Muscle of arm (tissue), 14 donors: ENCODE measurements at places on chromosomes 7 and 10. TPM values are rescaled to one million over a fixed set of nuclear protein-coding genes. Genes with fewer than 3 reads are reported as not detected.

DNAJB9 gene
- polyA plus RNA-seq = 10.3 TPM

ELN gene
- 83.1 TPM for polyA plus RNA-seq

PRSS37 gene
- polyA plus RNA-seq = not detected

MYO3A gene
- 0.99 TPM for polyA plus RNA-seq

OR2A12 gene
- not detected for polyA plus RNA-seq

CRHR2 gene
- polyA plus RNA-seq = 3.2 TPM

DNA sequence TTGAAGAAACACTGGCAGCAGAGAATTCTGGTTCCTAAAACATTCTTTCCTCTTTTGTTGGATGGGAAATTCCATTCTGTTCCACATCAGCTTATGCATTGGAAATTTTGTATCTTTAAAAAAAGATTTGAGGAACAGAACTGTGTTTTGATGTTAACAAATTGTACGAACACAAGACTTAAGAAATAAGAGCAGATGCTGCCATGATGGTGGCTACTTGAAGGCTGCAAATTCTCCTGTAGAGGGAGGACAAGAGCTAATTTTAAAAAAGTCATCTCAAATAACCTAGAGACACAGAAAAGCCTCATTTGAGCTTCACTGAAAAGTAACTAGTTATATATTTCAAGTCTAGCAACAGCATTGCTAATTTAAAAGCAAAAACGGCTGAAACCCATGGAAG is 29.8 kb downstream of the NDUFB2 start:
- DNase-seq = no peak

- no peak for DNase-seq
Observed at GRCh38 chr7:140914083-140914482, 10.6 kb downstream of the BRAF start.

DNA sequence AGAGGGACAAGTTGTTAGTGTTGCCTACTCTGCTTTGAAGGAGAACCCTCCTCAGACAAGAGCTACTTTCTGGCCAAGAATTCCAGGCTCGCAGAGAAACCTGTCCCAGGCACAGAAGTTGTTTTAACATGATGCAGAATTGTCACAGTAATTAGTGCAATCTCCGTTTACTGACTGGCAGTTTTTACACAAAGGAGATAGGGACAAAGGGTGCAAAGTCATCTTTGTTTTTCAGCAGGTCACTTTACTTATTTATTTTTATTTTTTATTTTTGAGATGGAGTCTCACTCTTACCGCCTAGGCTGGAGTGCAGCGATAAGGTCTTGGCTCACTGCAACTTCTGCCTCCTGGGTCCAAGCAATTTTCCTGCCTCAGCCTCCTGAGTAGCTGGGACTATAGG is 12.3 kb downstream of the TCF7L2 start:
- DNase-seq = no peak

DNA sequence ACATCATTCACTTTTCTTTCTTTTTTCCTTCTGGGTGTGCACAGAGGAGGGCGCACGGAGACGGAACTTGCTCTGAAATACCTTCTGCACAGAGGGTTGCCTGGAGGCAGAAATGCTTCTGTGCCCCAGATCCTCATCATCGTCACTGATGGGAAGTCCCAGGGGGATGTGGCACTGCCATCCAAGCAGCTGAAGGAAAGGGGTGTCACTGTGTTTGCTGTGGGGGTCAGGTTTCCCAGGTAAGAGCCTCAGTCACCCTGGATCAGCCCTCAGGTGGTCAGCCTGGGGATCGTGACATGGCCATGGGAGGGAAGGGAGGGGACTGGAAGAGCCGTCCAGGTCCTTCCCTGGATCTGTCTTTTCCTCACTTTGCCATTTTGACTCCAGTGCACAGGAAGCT is 33.6 kb downstream of the VWA2 start:
- DNase-seq = no peak

DNA sequence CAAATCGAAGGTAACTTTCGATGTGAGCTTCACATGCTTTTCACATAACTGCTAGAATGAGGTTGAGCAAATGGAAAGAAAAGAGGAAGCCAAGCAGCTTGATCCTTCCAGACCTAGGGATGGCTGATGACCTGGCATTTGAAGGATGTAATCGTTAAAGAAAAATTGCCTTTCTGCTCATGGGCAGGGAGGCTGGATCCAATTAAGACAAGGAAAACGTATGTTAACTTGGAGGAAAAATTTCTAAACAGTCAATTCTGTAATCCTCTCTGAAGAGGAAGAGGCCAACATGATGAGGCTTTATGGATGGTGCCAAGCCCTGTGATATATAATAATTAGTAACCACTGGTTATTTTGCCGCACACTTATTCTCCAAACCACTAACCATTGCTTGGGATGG is 12.5 kb downstream of the GRK5 start:
- no peak for DNase-seq

DNA sequence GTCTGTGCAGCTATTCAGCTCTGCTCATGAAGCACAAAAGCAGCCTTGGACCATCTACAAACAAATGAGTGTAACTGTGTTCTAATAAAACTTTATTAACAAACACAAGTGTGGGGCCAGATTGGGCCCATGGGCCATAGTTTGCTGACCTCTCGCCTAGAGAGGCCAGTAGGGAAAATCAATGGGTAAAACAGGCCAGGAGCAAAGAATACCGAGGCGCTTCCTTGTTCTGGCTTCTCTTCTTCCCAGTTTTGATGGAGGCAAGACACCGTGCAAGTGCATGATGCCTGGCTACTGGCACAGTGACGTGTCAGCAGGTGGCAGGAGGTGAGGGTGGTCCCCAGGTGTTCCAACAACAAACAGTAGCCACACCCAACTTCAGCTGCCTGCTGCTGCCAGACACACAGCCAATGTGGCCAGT is 94.3 kb upstream of the SDK1 start:
- no peak for DNase-seq

- no peak for DNase-seq
Observed at GRCh38 chr10:88889559-88890337, 9.7 kb downstream of the STAMBPL1 start.

GRCh38 chr7:78542541-78542940 is 744.0 kb downstream of the PHTF2 start:
- no peak for DNase-seq

DNA sequence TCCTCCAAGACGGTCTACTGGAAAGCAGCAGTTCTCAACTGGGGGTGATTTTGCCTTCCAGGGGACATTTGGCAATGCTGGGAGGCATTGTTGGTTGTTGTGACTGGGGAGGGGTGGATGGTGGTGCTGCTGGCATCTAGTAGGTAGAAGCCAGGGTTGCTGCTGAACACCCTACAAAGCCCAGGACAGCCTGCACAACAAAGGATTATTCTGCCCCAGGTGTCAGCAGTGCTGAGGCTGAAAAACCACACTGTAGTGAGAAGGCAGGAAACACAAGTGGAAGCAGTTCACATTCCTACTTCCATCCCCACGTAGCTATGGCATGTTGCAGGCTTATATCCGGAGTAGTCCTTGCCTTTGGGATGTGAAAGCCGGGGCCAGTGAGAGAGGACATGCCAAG is 86.9 kb downstream of the AOAH start:
- no peak for DNase-seq

- DNase-seq = no peak
Observed at GRCh38 chr7:14630048-14630447, 272.5 kb downstream of the DGKB start.

DNA sequence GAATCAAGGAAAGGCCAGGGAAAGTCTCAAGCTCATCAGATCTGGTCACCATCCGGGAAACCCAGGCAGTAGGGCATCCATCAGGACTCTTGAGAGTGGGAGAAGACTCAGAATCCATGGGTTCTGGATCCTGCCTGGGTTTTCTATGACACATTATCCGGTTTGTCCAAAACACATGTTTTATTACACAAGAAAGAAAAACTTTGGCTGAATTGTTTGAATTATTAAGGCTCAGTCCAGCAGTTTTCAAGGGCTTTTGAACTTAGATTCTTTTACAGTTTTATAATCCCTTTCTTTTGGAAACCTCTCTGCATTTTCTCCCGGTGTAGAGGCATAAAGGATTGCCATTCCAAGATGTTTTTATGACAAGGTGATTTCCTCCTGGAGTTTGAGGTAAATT is 528.5 kb upstream of the MGMT start:
- DNase-seq = no peak

GRCh38 chr7:128591705-128592104 is 80.4 kb upstream of the GARIN1A start:
- no peak for DNase-seq

DNA sequence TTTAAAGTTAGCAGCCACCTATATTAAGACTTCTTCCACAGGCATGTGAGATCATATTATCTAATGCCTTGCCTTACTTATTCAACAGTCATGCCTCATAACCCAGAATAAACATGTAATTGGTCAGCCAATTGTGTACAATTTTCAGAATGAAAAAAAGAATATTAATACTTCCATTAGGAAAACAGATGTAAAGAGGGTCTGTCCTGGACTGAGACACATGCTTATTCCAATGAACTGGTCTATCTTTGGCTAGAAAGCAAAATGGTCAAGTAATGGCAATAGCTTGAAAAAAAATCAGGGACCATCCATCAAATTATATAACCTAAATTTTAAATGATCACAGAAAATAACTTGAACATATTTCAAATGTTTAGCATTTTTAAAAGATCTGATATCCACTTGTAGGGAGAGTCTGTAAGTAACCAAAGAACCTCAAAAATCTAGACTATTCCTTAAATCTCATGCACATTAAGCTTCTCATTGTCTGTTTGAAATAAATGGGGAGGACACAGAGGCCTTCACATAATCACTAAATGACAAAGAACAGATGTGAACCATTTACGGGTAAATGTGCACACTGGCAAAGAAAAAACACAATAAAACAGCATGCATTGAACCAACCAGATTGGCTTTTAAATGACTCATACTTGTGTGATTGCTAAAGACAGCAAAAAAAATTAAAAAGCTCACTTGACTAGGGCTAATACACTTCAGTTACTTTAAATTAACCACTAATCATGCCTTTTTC is 568.8 kb upstream of the PCDH15 start:
- no peak for DNase-seq

GRCh38 chr7:33191340-33191739 is 62.0 kb downstream of the BBS9 start:
- no peak for DNase-seq

GRCh38 chr10:125482108-125482507 is 200.9 kb downstream of the TEX36 start:
- DNase-seq = no peak

DNA sequence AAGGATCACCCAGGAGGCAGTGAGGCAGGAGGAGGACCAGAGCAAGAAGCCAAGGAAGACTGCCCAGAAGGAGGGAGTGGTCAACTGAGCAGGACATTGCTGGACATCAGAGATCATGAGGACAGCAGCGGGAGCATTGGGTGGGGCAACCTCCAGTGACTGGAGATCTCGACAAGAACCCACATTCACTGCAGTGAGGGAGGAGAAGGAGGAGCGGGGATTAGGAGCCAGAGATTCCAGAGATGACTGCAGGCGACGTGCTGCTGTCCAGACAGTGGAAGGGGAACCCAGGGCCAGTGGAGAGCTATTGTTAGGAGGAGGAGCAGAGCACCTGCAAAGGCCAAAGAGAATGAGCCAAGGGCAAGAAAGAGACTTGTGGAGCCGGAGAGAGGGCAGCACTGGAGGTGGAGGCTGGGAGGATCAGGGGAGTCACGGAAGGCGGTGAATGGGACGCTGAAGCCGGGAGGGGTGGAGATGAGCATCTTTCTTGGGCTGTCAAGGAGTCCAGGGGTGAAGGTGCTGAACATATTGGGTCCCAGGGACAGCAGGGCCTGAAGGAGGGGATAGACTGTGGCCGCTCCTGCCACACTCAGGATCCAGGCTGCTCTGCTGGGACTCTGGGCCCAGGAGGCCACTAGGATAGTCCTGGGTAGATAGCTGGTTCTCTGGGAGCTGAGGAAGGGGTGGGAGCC is 140.1 kb upstream of the UNC5B start:
- DNase-seq = no peak

- no peak for DNase-seq
Observed at GRCh38 chr10:99630433-99630832, 10.2 kb upstream of the SLC25A28 start.

GRCh38 chr7:37349979-37350590 is 98.6 kb downstream of the ELMO1 start:
- no peak for DNase-seq

GRCh38 chr10:48234295-48234694 is 40.2 kb downstream of the FRMPD2 start:
- no peak for DNase-seq
